NCI-H1436 treated with DMSO at 0.1 percent for 48 hours (cell line): ENCODE measurements at places on chromosomes 16 and 17.

- no peak for DNase-seq
Observed at GRCh38 chr17:82596837-82597672, 51.2 kb downstream of the WDR45B start.

- DNase-seq, result no peak
Observed at GRCh38 chr17:18362698-18363100, 651 bp downstream of the SHMT1 start.

DNA sequence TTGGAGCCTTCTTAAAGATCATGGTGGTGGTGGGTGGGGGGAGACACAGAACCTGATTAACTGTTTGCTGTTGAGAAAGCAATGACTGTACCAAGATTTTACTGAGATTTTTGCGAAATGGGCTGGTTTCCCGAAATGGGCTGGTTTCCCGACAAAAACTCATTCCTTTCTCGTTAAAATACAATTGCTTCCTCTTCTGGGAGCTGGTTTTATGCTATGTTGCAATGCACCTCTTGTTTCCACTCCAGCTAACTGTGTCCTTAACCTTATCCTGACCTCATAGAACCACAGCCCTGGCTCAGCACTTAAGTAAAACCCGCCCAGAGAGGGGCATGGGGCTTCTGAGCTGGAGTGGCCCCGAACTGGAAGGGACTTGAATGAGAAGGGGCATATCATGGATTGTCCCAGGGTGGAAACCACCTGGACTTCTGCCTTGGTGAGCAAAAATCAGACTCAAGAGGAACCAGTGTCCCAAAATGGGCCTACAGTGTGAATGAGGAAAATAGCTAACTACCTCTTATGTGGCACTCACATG is 20.9 kb downstream of the FAM20A start:
- no peak for DNase-seq

DNA sequence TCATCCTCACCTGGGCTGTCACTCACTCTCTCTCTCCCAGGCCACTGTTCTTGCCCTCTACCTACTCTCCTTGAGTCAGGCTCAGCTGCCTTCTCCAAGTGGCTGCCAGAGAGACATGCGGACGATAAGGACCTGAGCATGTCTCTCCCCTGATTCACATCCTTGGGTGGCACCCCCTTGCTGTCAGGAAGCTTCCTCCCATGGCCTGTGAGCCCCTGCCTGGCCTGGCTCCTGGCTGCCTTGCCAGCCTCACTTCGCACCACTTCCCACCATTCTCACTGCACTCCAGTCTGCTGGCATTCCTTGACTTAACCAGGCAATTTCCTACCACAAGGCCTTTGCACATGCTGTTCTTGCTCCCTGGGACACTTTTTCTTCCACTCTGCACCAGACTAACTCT is 2.7 kb upstream of the ALDH3A1 start:
- DNase-seq, result no peak

DNA sequence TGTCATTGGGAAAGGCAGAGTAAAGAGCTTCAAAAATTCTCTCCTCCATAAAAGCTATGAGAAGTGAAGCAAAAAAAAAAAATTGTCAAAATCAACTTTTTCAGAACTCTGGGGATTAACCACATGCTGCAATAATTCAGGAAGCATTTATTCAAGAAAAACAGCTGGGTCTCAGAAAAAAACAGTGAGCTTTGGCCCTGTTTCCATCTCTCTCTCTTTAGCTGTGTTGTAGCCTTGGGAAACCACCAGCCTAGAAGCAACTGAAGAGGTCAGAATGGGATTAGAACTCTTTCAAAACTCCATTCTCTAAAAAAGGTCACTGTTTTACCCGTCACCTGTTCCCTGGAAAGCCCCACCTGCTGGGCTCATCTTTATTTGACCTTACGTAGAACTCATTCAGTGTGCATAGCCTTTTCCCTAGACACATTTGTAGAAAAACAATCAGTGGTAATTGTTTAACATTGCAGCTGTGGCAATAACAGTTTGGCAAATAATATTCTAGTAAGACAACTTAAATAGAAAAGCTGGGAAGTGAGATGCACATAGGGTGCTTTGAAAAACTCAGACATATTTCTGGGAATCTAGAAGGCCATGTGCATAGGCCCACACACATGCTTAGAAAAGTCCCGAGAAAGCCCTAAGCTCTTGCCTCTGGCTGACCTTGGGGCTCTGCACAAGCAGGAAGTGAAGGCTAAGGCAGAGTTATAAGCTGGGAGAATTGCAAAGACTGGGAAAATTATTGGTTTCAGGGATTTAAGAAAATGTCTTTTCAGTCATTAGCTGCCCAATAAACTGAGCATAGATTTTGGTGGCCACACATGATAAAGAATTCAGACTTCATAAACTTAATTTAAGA is 18.0 kb downstream of the SLC5A11 start:
- DNase-seq, result no peak

- DNase-seq, result peak; percentile 51
Observed at GRCh38 chr17:41322094-41322902, 6.8 kb upstream of the KRTAP17-1 start.

DNA sequence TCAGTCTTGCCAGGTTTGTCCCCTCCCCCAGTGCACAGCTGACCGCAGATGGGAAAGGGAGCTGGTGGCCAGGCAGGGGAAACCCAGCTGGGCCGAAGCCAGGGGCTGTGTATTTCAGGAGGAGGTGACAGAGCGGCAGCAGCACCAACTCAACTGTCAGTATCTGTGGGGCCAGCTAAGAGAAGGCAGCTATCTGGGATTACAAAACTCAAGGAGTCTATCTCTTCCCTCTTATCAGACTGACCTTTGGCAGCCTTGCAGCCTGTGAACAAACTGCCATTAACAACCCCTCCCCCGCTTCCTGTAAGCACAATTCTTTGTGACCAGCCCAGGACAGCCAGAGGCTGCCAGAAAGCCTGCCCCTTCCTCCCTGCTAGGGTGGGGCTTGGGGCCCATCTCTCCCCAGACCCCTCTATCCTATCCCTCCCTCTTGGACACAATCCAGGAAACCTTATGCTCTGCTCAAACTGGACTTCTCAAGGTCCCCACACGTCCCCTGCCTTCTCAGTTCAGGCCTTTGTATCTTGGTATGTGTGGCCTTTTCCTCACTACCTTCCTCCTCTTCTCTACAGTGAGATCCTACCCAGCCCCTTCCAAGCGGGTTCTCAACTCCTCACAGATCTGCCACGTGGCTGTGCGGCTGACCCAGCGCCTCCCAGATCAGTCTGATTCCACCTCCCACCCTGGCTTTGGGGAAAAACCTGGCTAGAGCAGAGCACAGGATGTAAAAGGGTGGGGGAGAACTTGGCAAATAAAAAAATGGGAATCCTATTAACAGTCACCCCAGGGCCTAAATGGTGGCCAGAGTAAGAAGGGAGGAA is 10.5 kb downstream of the ST3GAL2 start:
- DNase-seq, result no peak

- no peak for DNase-seq
Observed at GRCh38 chr17:54838651-54839421, 61.8 kb upstream of the TOM1L1 start.

DNA sequence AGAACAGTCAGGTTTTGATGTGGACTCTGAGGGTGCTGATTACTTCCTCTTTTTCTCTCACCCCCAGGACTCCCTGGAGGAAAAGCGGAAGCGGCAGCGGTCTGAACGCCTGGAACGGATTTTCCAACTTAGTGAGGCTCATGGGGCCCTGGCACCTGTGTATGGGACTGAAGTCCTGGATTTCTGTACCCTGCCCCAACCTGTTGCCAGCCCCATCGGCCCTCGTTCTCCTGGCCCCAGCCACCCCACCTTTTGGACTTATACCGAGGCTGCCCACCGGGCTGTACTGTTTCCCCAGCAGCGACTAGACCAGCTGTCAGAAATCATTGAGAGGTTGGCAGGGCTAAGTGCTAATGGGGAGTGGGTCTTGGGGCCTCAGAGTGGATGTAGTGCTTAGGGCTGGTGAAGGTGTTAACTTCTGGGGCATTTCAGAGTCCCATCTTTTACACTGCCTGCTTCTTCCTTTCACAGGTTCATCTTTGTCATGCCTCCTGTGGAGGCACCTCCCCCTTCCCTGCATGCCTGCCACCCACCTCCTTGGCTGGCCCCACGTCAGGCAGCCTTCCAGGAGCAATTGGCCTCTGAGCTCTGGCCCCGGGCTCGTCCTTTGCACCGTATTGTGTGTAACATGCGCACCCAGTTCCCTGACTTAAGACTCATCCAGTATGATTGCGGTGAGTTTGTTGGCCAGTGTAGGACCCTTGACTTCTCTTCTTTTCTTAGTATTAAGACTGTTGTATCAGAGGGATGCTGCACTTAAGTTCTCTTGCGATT is 19.1 kb upstream of the PHKG2 start:
- no peak for DNase-seq

DNA sequence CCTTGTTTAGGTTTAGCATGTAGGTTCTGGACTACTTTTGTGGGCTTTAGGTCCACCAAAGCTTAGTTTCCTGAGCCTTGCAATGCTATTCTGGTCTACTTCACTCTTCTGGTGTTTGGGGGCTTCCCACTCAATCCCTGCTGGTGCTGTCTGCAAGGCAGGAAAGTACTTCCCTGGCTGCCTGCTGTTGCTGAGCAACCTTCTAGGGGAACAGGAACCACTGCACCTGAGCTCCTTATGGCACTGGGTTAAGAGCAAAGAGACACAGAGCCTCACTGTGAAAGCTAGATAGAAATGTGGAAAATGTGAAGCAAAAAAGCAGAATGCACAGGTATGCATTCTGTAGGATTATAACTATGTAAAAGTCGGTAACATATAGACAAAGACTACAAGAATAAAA is 17.0 kb downstream of the MPO start:
- no peak for DNase-seq

DNA sequence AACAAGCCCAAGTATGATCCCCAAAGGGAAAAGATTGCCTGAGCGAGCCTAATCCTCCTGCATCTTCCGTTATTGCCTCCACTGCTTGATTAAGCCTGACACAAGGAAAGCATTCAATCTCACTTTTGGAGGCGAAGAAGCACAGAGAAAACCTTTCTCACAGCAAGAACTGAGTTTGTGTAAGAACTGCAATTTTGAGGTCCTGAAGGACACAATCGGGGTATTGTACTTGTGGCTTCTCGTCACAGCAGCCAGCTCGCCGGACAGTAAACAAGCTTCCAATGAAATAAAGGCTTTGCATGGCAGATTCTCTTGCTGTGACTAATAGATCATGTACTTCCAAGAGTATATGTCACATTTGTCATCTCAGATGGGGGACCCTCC is 18.7 kb upstream of the FOXF1 start:
- no peak for DNase-seq

- no peak for DNase-seq
Observed at GRCh38 chr17:43006639-43007551, at the start of gene IFI35. Gene IFI35, plus strand, starts transcription at chr17:43006784. Its CDS starts 164 bp downstream, at chr17:43006948.

DNA sequence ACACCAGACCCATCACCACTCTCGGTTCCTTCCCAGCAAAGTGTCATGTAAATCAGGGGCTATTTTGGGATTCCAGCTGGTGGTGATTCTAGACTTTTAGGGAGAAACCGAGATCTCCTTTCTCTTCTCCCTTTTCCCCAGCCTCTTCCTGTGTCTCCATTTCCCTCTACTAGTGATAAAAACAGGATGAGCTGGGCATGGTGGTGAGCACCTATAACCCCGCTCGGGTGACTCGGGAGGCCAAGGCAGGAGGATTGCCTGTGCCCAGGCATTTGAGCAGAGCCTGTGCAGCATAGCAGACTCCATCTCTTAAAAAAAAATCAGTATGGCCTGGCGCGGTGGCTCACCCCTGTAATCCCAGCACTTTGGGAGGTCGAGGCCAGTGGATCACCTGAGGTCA is 6.1 kb downstream of the TBX21 start:
- DNase-seq, result no peak

- no peak for DNase-seq
Observed at GRCh38 chr16:27851586-27851985, 211.9 kb downstream of the GSG1L start.

- DNase-seq, result no peak
Observed at GRCh38 chr17:27989046-27989445, 53.4 kb upstream of the NLK start.

DNA sequence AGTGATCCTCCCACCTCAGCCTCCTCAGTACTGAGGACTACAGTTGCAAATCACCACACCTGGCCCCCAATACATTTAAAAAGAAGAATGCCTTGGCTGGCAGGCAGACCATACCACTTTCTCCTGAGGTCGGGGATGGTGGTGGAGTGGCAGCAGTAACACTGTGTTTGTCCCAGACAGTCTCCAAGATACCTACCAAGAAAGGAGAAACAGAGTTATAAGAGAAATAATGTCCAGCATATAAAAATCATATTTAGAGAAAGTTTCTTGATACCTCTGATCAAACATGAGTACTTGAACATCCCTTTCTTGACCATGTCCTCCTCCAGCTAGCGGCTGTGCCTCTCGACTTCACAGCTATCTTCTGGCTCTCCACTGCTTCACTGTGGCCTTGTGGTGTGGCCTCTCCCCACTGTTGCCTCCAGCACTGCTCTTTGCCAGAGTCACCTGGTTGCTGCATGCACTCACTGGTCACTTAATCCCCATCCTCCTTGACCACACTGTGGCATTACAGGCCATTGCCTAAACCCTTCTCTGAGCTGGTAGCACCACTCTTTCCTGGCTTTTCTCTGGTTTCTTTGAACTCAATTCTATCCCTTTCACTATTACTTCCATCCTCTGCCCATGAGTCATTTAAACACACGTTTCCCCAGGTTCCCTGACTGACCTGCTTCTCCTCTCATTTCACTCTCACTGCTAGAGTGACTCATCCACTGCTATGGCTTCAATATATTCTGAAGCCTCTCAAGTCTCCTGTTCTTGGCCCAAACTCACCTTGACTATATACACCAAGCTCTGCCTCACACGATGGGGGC is 45.2 kb downstream of the XPO6 start:
- DNase-seq, result no peak

DNA sequence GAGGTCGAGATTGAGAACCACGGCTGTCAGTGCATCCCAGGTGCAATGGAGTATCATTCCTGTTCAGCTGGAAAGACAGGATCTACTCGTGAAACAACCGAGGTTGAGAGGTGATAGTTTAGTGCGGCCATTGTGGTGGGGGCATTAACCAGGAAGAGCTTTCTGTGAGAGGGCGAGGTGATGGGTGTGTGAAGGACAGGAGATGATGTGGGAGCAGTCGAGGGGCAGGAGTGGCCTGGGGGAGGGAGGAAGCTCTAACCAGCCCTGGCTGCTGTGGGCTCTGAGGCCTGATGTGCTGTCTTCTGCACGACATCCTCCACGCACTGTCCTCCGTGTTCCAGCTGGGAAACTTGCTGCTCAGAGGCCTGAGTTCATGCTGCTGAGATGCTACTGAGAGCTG is 22.0 kb downstream of the GOSR2 start:
- no peak for DNase-seq

DNA sequence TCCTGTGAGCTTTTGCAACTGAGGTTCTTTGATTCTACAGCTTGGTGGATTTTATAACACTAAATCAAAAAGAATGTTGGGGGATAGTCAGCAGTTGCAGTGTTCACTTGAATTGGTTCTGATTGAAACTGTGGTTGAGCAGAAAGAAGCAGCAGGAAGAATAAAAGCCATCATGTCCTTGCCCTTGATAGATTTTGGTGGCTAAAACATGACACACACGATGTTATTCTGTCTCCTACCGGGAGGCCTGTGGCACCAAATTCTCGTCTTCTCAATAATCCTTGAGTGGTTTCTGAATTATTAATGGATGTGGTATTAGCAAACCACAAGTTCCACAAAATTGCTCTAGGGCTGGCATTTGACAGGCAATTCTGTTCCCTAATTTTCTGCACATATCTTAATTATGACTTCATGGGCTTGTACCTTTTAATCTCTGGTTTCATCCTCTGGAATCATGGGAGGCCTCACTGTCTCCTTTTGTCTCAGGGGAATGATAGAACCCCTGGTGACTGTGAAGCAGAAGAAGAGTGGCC is 338.2 kb downstream of the SNX29 start:
- no peak for DNase-seq
